ENCODE measurements at places on chromosomes 16 and 17.
A peak's percentile ranks its signal among the peaks of the same experiment; 100 is the strongest.

GRCh38 chr16:72125635-72126428 is 32.2 kb downstream of the DHX38 start:
- DNase-seq: peak; percentile 56

GRCh38 chr16:86219655-86220445 is 290.5 kb upstream of the FOXF1 start:
- no peak for DNase-seq

- peak; percentile 85 for DNase-seq
These were observed 3.9 kb downstream of the TSPOAP1 start for GRCh38 chr17:58324409-58325288.

DNA sequence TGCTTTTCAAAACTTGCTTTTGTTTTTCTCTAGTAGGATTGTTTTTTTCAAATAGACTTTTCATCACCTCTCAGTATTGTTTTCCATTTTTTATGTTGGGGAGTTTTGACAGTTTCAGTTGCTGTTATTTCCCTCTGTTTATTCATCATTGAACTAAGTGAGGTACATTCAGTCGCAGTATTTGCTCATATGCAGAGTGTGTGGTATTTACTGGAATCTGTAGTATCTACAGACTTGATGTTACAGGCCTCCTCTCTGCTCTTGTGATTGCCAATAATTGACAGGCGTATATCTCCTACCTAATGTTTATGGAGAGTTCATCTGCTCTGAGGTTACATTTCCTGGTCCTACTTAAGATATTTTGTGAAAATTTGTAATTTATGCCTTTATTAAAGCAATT is 49.6 kb downstream of the COX10 start:
- no peak for DNase-seq

DNA sequence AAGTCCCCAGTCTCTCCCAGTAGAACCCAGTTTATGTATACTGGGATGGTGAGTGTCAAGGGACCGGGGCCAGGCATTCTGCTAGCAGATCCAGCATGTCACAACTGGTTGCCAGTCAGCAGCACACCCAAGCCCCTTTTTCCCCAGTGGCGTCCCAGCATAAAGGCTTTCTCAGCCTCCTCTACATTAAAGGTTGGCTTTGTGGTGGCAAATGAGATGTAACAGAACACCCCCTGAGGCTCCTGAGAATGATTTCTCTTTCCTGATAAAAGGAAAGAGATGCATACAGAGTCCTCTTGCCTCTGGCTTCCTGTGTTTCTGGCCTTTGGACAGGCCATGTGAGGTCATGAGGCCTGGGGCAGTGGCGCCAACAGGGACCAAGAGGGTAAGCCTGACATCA is 27.9 kb downstream of the IRX6 start:
- DNase-seq: no peak

- no peak for DNase-seq
These were observed 1.4 kb downstream of the LGALS3BP start for GRCh38 chr17:78977997-78978973.

GRCh38 chr17:81821603-81822311 is 11.3 kb downstream of the MCRIP1 start:
- peak; percentile 94 for DNase-seq

DNA sequence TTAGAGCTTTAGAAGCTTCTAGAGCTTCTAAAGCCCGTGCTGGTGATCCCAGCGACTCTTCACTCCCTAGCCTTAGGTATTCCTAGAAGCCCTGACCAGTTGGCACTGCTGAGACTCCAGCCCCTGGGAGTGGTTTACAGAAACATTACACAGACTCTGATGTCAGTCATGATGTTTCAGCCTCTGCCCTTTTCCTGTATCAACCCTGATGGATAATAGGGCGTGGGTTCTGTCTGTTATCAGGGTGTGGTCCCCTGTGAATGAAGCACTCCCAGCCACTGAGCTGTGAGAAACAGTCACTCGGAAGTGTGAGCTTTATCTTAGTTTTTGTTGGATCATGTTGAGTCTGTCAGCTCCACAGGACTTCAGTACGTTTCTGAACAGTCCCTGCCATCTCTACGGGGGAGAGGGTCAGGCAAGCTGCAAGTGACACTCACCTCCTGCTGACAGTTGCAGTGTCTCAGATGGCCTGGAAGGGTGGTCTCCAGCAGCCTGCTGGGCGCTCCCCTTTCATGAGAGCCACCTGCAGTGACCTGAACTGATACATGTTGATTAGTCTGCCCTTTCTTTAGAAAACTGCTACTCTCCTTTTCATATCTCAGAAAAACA is 12.8 kb downstream of the GOSR2 start:
- DNase-seq: no peak

DNA sequence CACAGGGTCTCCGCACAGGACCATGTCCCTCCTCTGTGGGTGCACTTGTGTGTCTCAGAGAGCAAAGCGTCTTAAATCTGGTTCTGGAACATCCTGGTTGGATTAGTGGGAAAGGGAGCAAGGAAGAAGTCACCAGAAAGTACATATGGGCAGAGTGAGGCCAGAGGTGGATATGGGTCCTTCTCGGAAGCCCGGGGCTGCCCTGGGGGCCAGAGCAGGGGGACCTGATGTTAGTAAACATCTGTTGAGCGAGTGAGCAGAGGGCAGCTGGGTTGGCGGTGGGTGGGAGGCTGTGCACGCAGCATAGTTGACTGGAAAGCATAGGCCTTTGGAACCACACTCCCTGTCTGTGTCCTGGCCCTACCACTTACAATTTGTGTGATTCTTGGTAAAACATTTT is 22.7 kb downstream of the UNC13D start:
- DNase-seq: no peak

GRCh38 chr16:56451753-56452689 is 667 bp downstream of the OGFOD1 start:
- no peak for DNase-seq

DNA sequence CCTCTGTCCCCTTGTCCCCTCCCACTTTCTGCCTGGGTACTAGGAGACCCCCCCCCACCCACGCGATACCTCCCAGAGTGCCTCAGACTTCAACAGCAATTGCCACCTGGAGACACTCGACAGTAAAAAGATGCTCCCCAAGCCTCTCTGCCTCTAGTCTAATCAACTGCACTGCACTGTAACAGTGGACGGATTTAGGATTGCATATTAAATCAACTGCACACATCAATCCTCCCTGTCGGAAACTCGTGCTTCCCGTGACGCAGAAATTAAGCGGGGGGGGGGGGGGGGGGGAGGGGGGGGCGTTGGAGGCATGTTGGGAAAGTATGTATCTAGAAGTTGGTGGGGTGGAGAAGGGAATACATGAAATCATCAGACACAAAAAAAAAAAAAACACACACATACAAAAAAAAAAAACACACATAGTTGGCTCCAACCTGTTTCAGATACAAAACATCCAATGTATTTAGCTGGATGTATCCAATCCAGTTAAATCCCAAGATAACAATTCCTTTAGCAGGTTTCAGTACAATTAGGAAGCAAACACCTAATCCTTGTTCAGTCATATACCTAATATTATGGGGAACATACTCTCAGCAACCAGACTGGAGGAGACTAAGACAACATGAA is 29.7 kb downstream of the FAM222B start:
- DNase-seq: no peak

GRCh38 chr16:441447-441846 is 16.0 kb downstream of the RAB11FIP3 start:
- DNase-seq: no peak

- no peak for DNase-seq
These were observed 55.4 kb downstream of the CREBBP start for GRCh38 chr16:3825103-3825502.

GRCh38 chr17:50469208-50469605 is 527 bp upstream of the CHAD start:
- DNase-seq: no peak

DNA sequence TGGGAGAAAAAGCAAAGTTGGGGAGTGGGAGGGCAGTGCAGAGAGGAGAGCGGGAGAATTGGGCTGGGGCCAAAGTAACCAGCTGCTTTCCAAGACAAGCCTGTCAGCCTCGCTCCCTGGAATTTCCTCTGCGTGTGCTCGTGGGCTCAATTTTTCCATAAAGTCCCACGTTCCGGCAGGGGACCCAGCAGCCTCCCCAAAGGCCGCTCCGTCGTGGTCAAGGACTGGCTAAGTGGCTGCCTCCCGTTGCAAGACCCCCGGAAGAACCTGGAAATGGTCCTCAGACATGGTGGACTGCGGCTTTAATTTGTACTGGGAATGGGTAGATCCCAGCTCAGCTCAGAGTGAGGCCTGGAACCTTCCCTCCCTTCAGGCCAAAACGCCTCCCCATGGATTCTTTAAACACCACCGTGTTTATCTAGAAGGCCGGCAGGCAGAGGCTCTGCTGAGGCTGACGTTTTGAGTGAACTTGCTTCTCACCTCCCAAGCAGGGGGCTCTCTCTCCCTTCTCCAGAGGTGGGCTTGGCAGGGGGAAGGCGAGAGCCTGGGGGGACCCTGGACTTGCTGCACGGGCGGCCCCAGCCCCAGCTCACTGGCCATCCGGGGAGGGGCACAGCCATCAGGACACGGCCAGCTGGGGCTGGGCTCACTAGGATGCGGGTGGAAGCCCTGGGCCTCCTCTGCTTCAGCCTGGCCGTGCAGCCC is 190.0 kb downstream of the C16orf95 start:
- no peak for DNase-seq

- DNase-seq: no peak
These were observed 274.5 kb downstream of the C16orf95 start for GRCh38 chr16:87042551-87043230.

- DNase-seq: no peak
These were observed 37.1 kb upstream of the MGAT5B start for GRCh38 chr17:76830987-76831715.

DNA sequence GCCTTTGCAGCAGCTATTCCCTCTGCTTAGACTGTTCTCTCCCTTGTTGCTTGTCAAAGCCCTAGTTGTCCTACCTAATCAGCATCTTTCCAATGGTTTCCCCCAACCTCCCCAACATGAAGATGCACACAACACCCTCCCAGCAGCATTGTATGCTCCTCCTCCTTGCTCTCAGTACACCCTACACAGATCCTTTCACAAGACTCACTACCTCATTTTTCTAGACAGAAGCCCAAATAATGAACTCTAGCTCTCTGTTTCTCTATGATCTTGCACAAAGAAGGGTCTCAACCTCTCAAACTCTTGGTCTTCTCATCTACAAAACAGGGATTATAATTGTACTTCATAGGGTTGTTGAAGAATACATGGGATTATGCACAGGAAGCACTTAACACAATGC is 19.4 kb downstream of the PSME3IP1 start:
- no peak for DNase-seq

GRCh38 chr17:50219342-50219741 is 17.9 kb upstream of the COL1A1 start:
- DNase-seq: no peak

DNA sequence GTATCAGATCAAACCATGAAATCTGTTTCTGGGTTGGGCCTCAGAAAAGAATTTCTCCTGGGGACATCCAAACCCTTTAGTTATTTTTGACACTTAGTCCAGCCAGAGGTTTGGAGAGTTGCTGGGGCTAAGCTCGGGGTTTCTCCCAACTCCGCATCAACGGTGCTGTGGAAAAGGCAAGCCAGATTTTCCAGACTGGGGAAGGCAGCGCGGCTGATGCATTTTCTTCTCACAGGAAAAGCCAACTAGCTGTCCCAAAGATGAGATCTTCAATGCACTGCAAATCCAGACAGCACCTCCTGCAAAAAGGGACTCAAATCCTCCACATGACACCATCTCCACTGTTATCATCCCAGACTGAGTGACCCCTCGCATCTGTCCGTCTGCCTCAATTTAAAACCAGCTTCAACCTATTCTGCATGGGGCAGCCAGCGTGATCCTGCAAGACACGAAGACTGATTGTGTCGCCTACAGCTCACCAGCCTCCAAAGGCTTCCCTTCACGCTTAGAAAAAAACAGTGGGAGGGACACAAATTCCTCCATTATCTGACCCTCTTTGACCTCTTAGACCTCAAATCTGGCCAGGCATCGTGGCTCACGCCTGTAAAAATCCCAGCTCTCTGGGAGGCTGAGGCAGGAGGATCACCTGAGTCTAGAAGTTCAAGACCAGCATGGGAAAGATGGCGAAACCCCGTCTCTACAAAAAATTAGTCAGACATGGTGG is 62.0 kb downstream of the GAS7 start:
- no peak for DNase-seq

DNA sequence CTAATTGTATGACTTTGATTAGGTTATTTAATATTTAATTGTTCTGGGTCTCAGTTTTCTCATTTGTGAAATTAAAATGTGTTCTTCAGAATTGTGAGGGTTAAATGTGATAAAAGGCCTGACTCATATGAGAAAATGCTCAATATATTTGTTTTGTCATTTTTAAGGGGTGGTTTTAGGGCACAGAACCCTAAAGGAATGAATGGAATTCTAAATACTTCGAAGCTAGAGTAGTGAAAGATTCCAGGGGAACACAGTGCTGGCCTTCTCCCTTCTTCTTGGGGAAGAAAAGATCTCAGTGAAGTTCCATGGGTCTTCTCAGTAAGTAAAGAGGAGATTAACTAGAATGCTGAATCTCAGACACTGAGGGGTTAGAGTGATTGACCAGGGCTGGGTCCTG is 3.9 kb upstream of the SMPD3 start:
- DNase-seq: no peak

DNA sequence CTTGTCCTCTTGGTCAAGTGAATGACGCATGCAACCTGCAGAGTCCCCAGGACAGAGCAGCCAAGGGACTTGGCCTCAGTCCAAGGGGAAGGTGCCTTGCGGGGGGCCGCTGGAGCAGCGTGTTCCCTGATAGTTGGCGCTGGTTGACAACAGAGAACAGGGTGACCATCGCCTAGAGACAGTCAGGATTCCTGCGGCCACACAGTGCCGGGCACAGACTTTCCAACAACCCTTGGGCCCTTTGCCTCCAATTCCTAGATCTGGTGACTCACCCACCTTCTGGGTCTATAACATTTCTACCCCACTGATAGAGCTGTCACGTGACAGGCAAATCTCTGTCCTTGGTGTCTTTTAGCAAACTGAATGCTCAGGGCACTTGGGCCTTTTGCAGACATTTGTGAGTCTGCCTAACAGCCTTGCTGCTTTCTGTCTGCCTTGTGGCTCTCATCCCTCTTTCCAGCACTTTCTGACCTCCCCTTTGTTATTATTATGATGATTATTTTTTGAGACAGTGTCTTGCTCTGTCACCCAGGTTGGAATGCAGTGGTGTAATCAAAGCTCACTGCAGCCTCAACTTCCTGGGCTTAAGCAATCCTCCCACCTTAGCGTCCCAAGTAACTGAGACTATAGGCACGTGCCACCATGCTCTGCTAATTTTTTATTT is 11.9 kb upstream of the TEDC2 start:
- no peak for DNase-seq

GRCh38 chr16:73473713-73474112 is 425.8 kb upstream of the ZFHX3 start:
- DNase-seq: no peak

- no peak for DNase-seq
These were observed 82.5 kb downstream of the C17orf67 start for GRCh38 chr17:56751145-56751738.

- no peak for DNase-seq
These were observed 325.8 kb downstream of the CBLN1 start for GRCh38 chr16:48955837-48956236.

GRCh38 chr17:72119873-72120641 is 763 bp upstream of the SOX9 start:
- peak; percentile 72 for DNase-seq

DNA sequence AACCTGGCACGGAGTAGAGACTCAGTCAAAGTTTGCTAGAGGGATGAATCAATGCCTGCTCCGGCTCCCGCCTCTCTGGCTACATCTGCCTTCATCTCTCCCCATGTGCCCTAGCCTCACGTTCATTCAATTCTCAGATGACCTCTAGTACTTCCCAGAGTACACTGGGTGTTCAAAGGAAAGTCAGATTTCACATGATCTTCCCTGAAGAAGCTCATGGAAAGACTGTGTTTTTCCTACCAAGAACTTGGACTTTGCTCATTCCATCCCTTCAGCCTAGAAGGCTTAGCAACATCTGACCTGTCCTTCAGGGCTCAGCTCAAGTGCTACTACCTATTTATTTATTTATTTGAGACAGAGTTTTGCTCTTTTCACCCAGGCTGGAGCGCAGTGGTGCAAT is 11.1 kb upstream of the TNK1 start:
- DNase-seq: no peak
